ENCODE measurements at places on chromosomes 12 and 14.

DNA sequence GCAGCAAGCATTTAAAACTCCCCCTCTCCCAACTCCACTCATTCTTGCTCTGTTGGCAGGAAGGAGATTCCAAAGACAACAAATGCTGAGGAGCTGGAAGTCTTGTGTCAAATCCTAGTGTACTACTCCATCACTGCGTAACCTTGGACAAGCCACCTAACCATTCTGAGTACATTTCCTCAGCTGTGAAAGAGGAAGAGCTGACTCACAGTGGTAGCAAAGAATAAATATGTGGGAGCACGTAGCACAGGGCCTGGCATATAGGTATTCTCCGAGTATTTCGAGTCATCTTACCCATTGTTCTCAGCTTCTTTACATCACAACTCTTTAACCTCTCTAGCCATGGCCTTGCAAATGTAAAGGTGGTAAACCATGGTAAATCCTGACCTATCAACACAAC, 28.7 kb downstream of the EGLN3 start:
- no peak for DNase-seq

GRCh38 chr12:63149909-63150712, 890 bp downstream of the AVPR1A start:
- DNase-seq: no peak

DNA sequence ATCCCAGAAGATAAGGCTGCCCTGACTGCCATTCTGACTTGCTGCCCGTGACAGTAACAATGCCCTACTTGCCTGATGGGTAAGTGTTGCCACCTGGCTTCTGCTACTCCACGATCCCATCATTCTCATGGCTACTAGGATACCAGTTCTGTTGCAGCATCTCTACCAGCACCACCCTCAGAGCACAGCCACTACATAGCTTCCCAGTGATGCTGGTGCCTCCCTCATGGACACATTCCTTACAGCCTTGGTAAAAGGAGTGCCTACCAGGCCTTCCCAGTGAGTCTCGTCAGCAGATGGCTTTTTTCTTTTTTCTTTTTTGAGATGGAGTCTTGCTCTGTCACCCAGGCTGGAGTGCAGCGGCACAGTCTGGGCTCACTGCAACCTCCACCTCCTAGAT, 84.4 kb upstream of the CMKLR1 start:
- DNase-seq: no peak

GRCh38 chr12:120237360-120238171, 28.0 kb downstream of the PXN start:
- DNase-seq: no peak

- DNase-seq: no peak
Measured at GRCh38 chr14:24177891-24178290, 6.0 kb downstream of the REC8 start.

DNA sequence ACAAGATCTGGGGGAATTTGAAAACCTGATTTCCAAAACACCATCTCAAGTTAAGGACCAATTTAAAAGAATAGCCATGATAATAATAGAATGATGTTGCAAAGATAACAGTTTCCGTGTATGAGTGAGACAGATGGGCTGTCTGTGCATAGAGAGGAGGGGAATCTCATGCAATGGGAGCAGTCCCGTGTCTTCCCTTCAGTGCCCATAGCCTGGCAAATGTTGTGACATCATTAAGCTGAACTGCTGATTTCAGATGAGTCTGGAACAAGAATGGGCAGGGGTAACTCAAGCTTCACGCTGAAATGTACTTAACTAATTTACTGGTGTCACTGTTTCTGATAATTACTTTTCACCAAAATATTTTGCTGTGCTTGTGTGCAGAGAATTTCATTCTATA, 454.0 kb downstream of the FOXG1 start:
- DNase-seq: no peak

DNA sequence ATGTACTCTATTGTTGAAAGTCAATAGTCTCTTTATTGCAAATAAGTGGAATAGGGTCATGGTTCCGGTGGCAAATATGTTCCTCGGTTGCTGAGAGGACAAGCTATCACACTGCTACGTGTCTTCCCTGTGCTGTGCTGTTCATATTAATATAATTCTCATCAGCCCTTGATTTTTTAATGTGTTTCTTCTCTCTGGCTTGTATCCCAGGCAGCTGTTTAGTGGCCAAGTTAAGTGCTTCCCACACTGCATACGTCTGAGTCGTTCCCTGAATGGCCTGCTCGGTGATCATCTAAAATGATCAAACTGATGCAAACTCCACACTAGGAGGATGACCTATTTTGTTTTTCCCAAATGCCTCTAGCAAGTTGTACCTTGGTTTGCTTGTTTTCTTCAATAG, 186.4 kb downstream of the ANO6 start:
- no peak for DNase-seq

GRCh38 chr12:110165540-110166159, 41.5 kb downstream of the IFT81 start:
- no peak for DNase-seq

DNA sequence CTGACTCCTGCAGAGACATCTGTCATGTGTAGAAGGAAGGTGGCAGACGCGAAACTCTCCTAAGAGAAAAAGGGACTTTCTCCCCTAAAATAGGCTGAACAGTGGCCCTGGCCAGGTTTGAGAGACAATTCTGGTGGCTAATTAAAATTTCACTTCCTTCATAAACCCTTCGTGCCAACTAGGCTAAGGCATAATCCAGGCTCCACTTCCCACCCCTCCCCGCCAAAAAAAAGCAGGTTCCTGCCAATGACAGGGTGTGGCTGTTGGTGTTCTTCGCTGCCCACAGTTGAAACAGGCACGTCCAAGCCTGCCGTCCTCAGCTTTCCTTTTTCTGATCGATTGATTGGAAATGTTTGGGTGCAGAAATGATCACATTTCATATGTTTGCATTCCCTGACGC, 144.6 kb downstream of the GCH1 start:
- no peak for DNase-seq

DNA sequence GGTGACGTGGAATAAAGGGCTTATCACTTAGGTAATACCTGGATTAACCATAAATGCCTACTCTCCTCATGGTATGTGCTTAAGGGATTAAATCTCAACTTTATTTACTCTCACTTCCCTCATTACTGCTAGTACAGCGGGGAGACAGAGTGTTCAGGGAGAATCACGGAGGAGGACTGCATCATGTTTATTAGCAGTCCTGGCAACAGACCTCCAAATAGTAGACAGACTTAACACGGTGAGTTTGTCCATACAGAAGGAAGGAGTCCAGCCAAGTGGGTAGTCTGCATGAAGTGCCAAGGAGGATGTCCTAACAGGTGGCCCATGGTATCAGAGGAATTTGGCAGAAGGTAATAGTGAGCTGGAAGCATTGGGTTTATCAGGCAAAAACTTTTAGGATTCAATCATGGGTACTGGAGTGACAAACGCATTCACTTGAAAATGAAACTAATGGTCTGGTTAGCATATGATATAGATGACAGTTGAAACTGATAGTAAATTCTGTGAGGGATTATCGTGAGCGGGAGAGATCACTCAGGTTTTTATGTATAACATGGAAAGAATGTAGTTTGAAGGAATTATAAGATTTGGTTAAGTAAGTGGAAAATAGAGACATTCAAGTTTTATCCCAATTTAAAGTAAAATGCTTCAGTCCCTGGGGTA, 471.8 kb downstream of the TMEM117 start:
- no peak for DNase-seq

DNA sequence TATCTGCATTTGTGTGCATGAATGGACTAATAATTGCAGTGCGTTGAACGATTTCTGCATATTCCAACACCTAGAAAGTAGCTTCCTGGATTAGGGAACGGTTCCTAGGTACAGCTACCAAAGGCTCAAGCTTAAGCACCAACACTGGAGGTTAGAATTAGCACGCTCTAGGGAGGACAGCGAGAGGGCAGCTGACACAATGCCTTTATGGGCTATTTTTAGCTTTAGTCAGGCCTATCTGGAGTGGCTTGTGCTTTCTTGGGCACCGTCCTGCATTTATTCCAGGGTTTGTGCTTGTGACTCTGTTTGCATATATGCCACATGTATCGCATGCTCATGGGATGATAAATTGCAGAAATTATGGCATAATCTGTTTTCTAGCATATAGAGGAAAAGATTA, 13.7 kb downstream of the ETV6 start:
- DNase-seq: no peak

- no peak for DNase-seq
Measured at GRCh38 chr12:115943630-115944391, 333.7 kb downstream of the MED13L start.

DNA sequence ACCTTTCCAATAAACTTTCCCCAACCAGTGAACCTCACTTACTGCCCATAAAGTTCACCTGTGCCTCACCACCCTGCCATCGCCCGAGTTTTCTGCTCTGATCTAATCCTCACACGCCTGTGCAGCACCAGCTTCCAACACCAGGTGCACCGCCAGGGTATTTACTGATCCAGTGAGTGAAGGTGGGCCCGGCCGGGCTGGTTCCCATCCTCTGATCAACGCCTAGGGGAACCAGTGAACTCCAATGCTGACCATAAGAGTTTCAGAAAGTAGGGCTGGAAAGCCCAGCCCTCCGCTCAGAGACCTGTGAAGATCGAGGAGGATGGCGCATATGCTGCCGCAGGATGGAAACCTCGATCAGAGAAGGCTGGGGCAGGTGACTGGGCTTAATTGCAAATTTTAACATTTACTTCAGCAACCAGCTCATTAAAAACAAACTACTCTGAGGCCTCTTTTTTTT, 685 bp upstream of the MYL6B start:
- DNase-seq: peak; percentile 55

- DNase-seq: no peak
Measured at GRCh38 chr12:57989838-57990237, 48.5 kb downstream of the ATP23 start.

GRCh38 chr14:30779210-30779609, 95.1 kb upstream of the COCH start:
- DNase-seq: no peak

DNA sequence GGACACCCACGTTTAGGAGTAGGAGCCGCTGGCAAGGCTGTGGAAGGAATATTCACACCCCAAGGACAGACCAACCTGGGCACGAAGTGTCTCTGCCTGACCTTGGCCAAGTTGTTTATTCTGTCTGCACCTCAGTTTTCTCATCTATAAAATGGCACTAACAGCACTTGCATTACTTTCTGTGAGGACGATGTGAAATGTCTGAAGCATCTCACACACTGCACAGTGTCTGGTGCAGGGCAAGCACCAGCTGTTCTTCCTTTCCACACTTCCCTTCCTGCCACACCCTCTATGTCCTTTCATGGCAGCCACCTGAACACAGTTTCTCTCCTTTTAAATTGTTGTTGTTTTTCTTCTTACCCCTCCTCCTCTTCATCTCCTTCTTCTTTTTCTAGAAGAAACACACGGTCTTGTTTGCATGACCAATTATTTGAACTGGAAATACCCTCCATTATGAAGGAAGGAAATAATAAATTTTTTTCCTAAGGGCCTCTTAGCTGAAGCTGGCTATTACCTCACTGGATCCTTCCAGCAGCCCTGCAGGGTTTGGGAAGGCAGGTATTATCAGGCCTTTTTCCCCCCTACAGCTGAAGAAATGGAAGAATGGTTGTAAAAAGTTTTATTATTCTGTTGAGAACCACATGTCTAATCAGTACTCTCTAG, 42.9 kb upstream of the ATP23 start:
- DNase-seq: no peak

All from activated T-cell treated with anti-CD3 and anti-CD28 coated beads for 24 hours (primary cell).